Activated B cell treated with CpG ODN at 0.5 μM for 24 hours (primary cell): ENCODE measurements at places on chromosomes 3 and 15. TPM values are rescaled to one million over a fixed set of nuclear protein-coding genes. Genes with fewer than 3 reads are reported as not detected.

GRCh38 chr15:94844198-94844537, 612.8 kb downstream of the MCTP2 start:
- H3K27me3 ChIP-seq = peaks cover 23% of the 10 kb centered on the region
- H3K36me3 ChIP-seq = no peaks in the 10 kb centered on the region
- DNase-seq = no peak
- H3K4me1 ChIP-seq = peaks cover 2% of the 10 kb centered on the region
- no peak overlapping the region for H3K4me3 ChIP-seq

DNA sequence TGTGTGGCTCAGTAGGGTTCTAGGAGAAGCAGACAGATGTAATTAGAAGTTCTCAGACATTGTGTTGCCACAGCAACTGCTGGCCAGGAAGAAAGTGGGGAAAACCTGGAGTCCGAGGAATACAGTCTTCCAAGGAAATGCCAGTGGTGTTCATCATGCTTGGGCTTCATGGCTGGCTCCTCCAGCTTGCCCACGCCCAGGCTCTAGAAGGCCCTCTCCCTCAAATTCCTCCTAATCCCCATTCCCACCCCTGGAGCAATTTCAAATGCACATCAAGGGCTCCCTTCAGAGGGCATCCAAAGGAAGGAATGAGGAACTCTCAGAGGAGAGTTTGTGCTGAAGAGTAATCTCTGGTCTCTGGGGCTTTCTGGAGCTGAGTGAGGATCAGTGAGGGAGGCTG, 21.9 kb downstream of the FSTL1 start:
- peaks cover 3% of the 10 kb centered on the region for H3K27me3 ChIP-seq
- H3K4me3 ChIP-seq = no peak overlapping the region
- no peak overlapping the region for H3K27ac ChIP-seq

DNA sequence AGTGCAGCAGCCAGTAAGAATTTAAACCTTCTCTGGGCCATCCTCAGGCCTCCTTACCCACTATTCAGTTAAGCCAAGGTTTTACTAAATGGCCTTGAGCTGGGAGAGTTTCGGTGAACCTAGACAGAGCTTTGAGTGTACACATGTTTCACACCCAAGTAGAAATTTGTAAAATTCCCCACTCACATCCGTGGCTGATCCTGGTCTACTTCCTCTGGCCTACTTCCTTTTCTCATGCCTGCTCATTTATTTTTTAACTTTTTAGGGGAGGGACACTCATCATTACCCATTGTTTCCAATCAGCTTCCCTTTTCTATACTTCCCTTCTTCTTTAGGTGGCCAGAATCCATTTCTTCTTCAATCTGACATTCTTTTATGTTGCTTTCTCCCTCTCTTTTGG, 7.6 kb downstream of the CX3CR1 start:
- peaks cover 24% of the 10 kb centered on the region for H3K4me1 ChIP-seq
- no peaks in the 10 kb centered on the region for H3K27me3 ChIP-seq
- no peak overlapping the region for H3K27ac ChIP-seq
- H3K4me3 ChIP-seq = no peak overlapping the region

GRCh38 chr3:159616234-159616825, 372.3 kb upstream of the IL12A start:
- no peaks in the 10 kb centered on the region for H3K4me1 ChIP-seq
- no peaks in the 10 kb centered on the region for H3K36me3 ChIP-seq
- H3K4me3 ChIP-seq = no peak overlapping the region
- no peaks in the 10 kb centered on the region for H3K27me3 ChIP-seq

Gene TRIM42
- not detected in 2 replicates for total RNA-seq

DNA sequence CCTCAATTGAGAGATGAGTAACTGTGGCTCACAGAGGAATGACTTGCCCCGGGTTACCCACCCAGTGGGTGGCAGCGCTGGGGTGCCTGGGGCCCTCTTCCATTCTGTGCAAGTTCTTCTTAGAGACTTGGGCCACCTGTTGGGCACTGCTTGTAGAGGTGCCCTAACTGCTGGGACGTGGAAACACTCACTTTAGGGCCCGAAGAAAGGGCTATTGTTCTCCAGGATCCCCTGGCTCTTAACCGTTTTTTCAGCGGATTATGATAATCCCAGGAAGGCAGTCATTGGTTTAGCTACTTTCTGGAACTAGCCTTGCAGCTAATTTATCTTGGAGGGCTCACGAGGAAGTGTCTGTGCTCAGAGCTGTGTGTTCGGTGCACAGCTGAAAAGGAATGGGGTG, 66.0 kb upstream of the GCNT3 start:
- no peak overlapping the region for H3K4me3 ChIP-seq
- no peak overlapping the region for H3K27ac ChIP-seq
- peaks cover 18% of the 10 kb centered on the region for H3K4me1 ChIP-seq
- H3K36me3 ChIP-seq = no peaks in the 10 kb centered on the region
- no peak for DNase-seq
- H3K27me3 ChIP-seq = no peaks in the 10 kb centered on the region

Gene ROBO2
- not detected in 2 replicates for total RNA-seq

- DNase-seq = no peak
- H3K4me3 ChIP-seq = no peak overlapping the region
- H3K27me3 ChIP-seq = no peaks in the 10 kb centered on the region
Observed at GRCh38 chr3:86282106-86282787, 708.7 kb downstream of the VGLL3 start.

Gene BFSP2
- total RNA-seq = 0.34 and 1.3 TPM in 2 replicates

DNA sequence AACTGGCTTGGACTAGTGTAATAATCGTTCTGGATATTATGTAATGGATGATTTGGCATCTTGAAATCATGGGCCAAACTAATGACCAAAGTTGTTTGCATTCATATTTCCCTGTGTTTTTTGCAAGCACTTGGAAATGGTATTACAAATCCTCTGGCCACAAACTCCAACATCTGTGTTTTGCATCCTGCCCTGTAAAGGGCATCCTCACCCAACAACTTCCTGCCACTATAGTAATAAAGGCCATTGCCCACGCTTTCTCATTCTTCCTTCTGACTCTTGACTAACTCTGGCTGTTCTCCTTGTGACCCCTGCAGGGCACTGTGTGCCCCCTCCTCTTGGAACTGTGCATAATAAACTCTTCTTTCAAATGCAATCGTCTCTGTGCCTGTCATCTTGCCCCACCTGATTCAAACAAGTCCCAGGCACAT, 25.4 kb upstream of the PSMD6 start:
- peaks cover 4% of the 10 kb centered on the region for H3K4me1 ChIP-seq
- DNase-seq = no peak
- H3K27ac ChIP-seq = no peak overlapping the region
- no peaks in the 10 kb centered on the region for H3K36me3 ChIP-seq

DNA sequence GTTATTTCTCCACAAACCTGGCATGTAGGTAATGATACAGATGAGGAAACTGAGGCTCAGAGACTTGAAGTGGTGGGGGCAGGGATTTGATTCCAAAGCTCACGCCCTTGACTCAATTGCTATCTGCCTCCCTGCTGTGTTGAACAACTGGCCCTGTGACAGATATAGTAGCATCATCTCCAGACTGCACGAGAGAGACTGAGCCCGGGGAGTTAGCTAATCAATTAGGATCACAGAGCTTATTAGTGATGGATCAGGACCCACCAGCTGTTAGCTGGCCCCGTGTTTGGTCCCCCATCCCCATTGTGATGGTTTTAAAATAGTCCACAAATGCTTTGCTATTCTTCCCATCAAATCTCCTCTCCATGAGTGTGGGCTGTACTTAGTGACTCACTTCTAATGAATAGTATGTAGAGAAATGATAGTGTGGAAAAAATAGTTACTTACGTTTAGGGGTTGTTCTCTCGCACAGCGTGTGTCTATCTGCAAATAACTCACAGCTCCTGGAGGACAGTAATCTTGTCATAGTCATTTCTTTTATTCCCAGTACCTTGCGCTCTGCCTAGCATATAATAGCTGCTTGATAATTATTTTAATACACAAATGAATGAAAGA, 74.4 kb upstream of the KLF13 start:
- H3K27me3 ChIP-seq = no peaks in the 10 kb centered on the region
- H3K4me1 ChIP-seq = peaks cover 31% of the 10 kb centered on the region
- H3K27ac ChIP-seq = no peak overlapping the region
- DNase-seq = no peak
- no peak overlapping the region for H3K4me3 ChIP-seq
- H3K36me3 ChIP-seq = no peaks in the 10 kb centered on the region

Gene GP9
- total RNA-seq = not detected in 2 replicates
